ENCODE measurements at places on chromosomes 11 and 22.
A peak's percentile ranks its signal among the peaks of the same experiment; 100 is the strongest.

DNA sequence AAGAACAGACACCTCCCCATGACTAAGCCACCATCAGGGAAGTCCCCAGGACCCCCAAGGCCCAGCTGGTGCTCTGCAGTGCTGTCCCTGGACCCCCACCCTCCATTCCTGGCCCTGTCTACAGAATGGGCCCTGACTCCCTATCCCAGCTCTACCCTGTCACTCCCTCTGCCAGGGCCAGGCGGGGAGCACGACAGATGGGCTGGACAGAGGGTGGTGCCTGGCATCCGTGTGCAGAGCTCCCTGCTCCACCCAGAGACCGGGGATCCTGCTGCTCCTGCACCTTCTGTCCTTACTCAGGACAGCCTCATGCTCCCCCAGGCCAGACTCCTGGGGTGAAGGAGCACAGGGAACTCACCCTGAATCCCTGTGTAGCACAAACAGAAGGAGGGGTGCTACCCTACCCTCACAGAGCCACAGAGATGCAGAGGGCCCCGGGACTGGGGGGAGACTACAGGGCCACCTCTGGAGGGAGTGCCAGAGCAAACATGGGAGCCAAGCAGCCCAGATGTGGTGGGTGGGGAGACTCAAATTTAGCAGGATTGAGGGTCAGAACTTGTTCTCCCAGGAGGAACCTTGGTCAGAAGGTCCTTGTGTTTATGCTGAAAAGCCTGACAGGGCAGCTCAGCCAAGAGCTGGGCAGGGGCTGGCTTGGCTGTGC lies 2.0 kb downstream of the ARVCF start:
- DNase-seq = no peak

GRCh38 chr22:31344578-31345330 lies 1.4 kb downstream of the PATZ1 start:
- DNase-seq = peak; percentile 84

GRCh38 chr11:131591051-131591461 lies 220.6 kb downstream of the NTM start:
- no peak for DNase-seq

GRCh38 chr11:21567645-21568290 lies 625.1 kb upstream of the ANO5 start:
- DNase-seq = no peak

DNA sequence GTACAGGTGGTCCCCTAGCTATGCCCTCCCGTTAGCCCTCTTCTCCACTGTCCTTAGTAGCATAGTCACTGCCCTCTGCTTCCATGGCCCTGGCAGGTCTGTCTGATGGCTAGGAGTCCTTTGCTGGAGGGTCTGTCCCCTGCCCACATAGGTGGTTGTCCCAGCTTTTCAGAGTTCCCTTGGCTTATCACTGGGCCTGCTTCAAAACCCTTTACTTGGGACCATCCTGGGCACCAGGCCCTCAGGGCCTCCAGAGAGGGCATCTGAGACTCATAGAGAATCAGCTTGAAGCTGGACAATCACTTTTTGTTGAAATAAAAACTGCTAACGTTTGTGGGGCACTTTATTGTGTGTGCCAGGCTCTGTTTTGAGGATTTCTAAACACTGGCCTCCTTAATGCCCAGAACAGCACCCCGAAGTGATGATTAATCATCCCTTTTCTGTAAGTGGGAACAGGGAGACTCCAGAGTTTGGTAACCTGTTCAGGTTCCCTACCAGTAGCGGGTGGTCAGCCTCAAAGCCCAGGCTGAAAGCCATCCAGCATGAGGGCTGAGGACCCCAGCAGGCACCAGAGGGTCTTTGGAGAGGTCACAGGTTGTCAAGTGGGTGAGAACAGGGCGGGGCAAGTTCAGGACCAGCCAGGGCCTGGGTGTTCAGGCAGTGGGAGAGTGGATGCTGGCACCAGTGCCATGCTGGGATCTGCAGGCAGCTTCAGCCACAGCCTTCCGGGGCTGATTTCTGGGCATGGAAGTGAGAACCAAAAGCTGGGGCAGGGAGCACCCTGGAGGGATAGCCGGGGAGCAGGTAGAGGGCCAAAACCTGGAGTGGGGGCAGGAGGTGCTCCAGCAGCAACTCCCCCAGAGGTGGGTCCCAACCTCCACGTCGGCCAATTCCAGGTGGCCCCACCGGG lies 495 bp upstream of the KCNK4 start:
- DNase-seq = no peak

DNA sequence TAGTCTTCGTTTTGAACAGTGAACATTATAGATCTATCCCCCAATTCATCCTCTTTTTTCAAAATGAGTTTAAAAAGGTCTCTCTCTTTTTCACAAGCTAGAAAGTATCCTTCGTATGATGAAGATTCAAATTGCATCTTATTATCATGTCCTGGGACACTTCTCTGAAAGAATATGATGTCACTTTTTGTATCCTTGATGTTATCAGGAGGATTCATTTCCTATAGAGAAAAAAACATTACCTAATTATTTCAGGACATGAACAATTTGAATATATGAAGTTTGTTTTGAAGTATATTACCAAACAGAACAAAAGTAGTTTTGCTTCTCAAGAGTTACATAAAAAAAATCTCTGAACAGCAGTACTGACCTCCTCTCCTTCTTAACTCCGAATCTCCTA lies 20.3 kb downstream of the IL18 start:
- DNase-seq = no peak

- no peak for DNase-seq
Observed at GRCh38 chr11:124859171-124859570, 6.1 kb upstream of the ROBO3 start.

GRCh38 chr11:64185175-64185692 lies 737 bp upstream of the STIP1 start:
- DNase-seq = peak; percentile 87

DNA sequence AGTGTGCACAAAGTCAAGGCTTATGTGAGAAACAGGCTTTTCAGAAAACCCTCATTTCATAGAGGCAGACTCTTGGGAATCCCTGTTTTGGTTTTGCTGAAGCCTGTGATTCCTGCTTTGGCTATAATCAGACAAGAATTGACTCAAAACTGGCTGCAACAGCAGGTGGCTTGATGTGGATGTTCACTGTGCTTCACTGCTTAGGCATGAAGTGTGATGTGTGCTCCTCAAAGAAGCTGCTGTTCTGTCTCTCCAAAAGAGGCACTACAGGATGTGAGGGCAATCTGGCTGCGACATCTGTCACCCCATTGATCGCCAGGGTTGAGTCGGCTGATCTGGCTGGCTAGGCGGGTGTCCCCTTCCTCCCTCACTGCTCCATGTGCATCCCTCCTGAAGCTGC lies 103.5 kb downstream of the C11orf58 start:
- no peak for DNase-seq

DNA sequence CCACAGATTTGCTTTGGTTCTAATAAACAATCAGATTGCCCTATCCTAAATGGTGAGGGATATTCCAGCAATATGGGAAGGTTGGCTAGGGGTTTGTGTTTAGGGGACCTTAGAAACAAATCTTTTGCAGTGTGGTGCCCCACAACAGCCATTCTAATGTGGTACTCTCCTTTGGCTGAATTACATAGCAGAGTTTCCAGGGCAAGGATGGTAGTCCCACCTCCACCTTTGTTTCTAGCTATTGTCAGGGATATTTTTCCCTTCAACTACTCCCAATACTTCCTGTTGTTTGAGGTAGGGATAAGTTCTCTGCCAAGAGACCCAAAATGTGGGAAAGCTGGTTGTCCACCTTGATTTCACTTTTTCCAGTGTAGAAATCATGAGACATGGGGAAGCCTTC lies 494.7 kb upstream of the CHORDC1 start:
- no peak for DNase-seq

DNA sequence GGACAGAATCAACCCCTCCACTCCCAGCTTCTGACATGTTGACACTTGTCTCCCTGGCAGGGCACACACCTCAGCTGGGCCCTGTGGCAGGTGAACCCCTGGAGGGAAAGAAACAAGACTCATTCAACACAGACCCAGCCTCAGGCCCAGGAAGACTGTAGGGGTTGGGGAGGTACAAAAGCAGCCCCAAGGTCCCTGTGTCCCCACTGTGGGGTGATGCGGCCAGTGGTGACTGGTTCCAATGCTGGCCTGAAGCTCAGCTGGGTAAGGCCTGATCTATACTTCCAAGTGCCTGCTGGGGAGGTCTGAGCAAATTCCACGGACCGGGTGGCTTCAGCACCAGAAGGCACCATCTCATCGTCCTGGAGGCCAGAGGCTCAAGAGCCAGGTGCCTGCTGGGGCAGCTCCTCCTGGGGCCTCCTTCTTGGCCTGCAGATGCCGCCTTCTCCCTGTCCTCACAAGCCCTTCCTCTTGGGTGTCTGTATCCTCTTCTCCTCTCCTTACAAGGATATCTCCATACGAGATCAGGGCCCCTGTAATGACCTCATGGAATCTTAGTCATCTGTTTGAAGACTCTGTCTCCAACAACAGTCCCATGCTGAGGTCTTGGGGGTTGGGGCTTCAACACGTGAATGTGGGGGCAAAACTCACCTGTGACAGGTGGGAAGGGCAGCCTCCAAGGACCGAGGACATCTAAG lies 1492.1 kb downstream of the BRD1 start:
- DNase-seq = no peak

- no peak for DNase-seq
Observed at GRCh38 chr11:4619514-4619913, 11.5 kb upstream of the TRIM68 start.

DNA sequence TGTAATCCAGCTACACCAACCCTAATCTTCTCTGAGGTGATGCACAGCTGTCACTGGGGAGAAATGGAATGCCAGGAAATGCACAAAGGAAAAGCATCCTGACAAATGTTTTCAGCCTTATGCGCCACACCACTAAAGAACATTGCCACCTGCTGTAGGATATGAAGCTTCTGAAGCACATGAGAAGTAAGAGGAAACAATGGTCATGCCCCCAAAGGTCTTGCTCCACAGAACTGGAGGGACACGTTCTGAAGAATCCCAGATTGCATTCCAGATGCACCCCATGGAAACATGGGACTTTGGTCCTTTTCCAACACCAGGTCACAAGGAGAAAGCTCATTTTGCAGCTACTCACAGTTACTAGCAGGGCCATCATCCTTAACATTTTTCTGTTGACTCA lies 48.7 kb upstream of the ZBED5 start:
- DNase-seq = no peak

DNA sequence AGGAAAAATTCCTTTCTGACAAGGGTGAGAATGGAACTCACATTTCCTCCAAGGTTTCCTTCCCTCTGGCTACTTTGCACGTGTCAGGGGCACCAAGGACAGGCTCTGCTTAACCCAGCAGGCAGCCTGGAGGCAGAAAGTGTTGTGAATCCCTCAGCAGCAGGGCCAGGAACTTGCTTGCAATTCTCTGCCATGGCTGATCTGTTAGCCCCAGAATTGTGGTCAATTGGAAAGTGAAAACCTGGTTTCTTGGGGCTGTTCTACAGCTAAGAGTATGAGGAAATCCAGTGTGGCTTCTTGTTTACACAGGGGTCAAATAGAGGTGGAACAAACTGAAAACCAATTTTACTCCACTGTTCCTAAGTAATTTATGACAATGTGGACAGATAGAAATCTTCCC lies 38.3 kb upstream of the CEP295 start:
- DNase-seq = no peak

- no peak for DNase-seq
Observed at GRCh38 chr22:19129871-19130270, 1.2 kb upstream of the TSSK2 start.

DNA sequence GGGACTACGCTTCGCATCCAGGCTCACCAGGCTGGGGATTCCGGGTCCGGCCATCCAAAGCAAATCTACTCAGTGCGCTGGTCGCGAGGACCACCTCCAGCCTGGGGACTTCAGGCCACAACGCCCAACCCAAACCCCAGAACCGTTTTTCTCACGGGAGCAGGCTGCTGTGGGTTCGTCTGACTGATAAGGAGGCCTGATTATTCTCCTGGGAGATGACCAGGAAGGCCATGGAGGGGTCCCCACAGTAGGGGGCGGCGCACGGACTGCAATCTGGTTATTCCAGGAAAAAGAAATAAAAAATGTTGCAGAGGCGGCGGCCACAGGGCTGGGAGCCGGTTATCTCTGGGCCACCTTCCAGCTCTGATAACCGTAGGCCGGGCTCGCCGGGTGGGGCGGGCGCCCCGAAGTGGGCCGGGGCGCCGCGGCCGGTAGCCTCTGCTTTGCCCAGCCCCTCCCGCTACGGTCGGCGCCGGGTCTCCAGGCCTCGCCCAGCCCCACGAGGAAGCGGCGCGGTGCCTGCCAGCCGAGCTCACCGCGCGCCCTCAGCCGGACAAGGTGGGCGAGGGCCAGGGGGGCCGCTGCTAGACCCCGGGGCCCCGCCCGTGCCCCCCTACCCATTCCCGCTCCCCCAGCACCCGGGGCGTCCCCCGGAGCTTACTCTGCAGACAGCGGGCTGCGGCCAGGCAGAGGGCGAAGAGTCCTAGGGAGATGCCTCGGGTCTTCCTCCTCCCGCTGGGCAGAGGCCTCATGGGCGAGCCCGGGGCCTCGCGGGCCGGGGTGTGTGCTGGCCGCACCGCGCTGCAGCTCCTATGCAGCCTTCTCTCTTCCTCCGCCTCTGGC lies 446 bp downstream of the VSTM5 start:
- DNase-seq = no peak

- DNase-seq = peak; percentile 63
Observed at GRCh38 chr22:17922925-17923903, 101.1 kb downstream of the MICAL3 start.

GRCh38 chr11:121807051-121807450 lies 309.0 kb downstream of the BLID start:
- DNase-seq = no peak

DNA sequence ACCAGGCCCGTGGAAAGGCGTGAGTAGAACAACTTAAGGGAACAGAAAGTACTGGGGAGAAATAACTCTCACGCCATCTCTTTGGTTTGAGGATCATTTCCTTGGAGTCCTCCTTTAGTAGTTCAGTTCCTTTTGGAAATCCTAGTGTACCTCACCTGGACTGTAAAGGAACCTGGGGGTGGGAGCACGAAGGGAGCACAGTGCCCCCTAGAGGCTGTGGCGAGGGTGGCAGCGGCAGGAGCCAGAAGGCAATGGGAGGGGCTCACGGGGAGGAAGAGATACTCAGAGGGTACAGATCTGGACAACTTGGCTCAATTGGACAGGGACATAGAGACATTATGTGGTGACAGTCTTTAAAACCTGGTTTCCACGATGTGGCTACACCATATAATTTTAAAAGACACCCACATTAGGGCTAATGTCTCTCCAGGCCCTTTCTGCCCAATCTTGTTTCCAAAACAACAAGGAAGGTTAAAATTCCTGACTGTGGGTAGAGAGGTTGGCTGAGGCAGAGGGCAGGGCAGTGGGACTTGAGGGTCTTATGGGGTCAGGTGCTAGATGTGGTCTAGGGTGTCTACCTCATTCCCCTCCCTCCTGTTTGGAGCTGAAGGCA lies 87.0 kb downstream of the CSNK2A3 start:
- no peak for DNase-seq

- DNase-seq = no peak
Observed at GRCh38 chr11:109940816-109941215, 152.4 kb upstream of the ZC3H12C start.
